Amniotic epithelial cell (primary cell): ENCODE measurements at places on chromosomes 5 and 9.

GRCh38 chr9:73153793-73154227, 2.1 kb downstream of the ANXA1 start:
- peak; percentile 67 for DNase-seq

GRCh38 chr9:129507805-129508204, 113.1 kb downstream of the C9orf50 start:
- no peak for DNase-seq

- no peak for DNase-seq
Measured at GRCh38 chr5:168916266-168916665, 337.1 kb upstream of the PANK3 start.

GRCh38 chr5:115450741-115451140, 93.8 kb downstream of the FEM1C start:
- DNase-seq = peak; percentile 88

DNA sequence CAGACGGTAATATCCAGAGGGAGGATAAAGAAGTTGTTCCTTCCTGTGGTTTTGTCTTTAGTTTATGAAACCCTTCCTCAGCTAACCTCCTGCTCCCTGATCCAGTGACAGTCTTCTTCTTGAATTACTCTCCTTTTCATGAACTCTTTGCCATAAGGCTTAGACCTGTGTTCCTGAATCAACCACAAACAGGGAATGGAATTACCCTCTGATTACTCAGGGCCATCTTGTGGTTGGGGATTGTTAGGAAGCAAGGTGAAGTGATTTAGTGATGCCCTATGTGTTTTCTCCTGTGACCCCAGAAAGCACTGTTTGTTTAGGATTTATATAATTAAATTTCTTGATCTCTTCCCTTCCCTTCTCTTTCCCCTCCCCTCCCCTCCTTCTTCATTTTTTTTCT, 409.1 kb downstream of the TAF11L14 start:
- DNase-seq = peak; percentile 3

- DNase-seq = no peak
Measured at GRCh38 chr5:169791251-169791650, 154.2 kb downstream of the DOCK2 start.
